Stimulated activated naive CD8-positive, alpha-beta T cell treated with anti-CD3 and anti-CD28 coated beads, Interleukin-15, amount 100 ng/mL, for 72 hours (primary cell): ENCODE measurements at places on chromosomes 1 and 21.
A peak's percentile ranks its signal among the peaks of the same experiment; 100 is the strongest.

DNA sequence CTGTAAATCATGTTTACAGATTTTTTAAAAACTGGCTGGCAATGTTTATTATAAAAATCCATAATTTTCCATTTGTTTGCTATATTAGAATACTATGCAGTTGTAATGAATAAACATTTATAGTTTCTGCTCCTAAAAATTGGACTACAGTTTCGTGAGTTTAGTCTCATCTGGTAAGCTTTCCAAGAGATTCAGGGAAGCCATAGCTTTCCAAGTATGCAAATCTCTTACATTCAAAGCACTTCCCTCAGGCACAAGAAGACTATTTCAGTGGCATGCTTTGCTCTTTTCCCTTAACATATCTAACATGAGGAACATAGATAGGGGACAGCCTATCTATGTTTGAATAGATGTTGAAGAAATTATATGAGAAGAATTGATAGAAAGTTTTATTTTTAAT, 77.2 kb downstream of the ADGRL2 start:
- no peak for DNase-seq

DNA sequence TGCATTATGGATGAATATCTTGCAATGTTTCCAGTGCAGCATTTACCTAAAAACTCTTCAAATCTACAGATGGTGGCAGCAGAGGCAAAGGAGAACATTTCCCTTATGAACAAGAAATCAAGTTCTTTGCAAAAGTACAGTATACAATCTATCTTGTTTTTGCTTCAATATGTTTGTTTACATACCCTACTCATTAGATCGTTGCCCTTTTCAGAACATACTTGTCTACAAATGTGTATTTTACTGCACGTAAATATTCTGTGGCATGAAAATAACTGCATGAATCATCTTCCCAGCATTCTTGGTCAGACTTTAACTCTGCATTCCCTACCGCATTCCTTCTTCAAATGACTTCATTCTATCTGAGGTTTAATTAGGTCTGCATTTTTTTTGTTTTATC, 212.7 kb downstream of the ZP4 start:
- no peak for DNase-seq

- no peak for DNase-seq
Measured at GRCh38 chr1:174023440-174023839, 1.3 kb upstream of the RC3H1 start.

GRCh38 chr1:61119085-61119484, 36.7 kb downstream of the NFIA start:
- no peak for DNase-seq

DNA sequence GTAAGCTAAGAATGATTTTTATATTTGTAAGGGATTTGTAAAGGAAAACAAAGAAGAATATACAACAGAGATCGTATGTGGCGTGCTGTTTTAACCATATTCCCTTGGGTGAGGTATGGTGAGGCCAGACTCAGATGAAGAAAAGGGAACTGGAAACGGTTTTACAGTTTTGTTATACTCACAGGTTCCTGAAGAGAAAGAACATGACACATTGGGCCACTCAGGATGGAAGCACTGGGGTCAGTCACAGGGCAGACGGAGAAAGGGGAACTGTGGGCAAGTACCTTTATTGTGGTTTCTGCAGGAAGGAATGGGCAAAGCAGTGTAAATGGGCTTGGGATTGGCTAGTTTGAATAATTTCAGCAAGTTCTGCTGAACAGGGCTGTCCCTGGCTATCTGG, 177.4 kb downstream of the LBR start:
- DNase-seq, result no peak

- DNase-seq, result no peak
Measured at GRCh38 chr1:43074244-43074643, 97.8 kb downstream of the EBNA1BP2 start.

DNA sequence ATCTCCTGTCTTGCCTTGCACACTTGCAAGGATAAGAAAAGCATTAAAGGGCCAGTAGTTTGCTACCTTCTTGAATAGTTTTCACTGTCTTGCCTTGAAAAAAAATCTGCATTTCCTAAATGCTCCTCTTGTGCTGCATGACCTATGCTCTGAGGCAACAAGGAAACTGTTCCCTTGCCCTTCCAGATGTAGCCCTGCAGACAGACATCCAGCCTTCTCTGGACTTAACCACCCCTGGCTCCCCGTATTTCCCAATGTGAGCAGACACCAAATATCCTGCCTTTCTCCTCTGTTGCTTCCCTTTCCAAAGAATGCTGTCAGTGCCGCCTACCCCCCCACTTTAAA, 177.6 kb downstream of the GABPA start:
- no peak for DNase-seq

DNA sequence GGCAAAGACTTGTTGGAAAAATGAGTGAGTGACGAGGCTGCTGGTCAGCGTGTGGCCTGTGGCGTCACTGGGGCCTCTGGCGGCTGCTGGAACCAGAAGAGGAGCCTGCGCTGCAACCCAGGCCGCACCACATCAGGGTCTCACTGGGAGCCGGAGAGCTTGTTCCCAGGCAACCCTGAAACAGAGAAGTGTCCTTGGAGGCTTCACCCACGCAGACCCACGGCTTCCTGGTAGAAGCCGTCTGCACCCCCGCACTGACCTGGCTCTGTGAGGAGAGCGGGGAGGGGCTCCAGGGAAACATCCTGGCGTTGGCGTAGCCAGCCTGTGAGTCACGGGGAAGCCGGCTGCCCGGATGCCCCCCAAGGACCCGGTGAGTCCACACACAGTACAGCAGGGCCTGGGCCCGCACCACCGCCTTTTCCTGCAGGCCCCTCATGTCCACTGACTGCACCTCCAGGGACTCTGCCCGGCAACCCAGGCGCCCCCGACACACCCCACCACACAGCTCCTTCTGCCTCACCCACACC, 57.4 kb downstream of the COL6A1 start:
- no peak for DNase-seq

- no peak for DNase-seq
Measured at GRCh38 chr1:48223366-48224240, 1.1 kb downstream of the SLC5A9 start.

DNA sequence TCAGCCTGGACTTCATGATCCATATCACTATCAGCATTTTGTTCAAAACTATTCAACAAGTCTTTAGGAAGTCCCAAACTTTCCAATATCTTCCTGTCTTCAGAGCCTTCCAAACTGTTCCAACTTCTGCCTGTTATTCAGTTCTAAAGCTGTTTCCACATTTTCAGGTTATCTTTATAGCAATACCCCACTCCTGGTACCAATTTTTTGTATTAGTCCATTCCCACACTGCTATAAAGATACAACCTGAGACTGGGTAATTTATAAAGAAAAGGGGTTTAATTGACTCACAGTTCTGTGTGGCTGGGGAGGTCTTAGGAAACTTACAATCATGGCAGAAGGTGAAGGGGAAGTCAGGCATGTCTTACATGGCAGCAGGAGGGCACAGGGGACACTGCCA, 18.3 kb upstream of the DNAH14 start:
- no peak for DNase-seq

- no peak for DNase-seq
Measured at GRCh38 chr1:52707927-52708655, 9.9 kb upstream of the COA7 start.

DNA sequence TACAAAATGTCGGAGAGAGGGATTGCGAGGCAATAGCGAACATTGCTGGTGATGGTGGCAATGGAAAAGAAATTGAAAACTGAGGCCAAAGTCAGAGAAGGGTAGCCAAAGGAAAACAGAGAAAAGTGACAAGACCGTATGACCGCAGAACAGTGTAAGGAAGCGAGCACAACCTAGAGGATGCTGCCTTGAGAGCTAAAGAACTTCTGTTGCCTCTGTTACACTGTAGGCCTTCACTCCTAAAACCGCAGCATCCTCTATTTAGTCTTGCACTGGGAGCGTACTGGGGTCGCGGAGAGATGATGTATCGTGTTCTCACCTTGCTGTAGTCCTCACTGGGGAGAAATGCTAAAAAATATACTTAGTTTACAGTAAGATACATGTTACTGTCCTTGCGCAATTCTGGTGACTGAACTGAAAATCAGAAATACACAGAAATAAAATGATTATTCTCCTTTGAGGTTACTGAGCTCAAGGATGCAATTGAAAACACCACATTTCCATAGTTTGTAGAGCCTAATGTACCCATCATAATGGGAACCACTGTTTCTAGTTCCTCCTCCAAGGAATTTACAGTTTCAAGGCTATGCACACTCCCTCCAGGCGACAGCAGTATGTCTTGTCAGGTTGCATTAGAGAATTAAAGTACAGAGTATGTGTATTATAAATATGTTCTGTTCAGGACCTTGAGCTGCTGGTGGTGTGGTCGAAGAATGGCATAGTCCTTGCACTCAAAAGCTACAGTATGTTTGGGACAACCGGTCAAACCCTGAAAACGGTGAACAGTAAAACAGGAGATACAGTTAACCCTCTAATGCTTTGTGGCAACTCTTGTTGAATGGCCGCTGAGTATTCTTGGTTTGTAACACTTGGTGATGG, 1.3 kb downstream of the NEK7 start:
- peak; percentile 55 for DNase-seq

DNA sequence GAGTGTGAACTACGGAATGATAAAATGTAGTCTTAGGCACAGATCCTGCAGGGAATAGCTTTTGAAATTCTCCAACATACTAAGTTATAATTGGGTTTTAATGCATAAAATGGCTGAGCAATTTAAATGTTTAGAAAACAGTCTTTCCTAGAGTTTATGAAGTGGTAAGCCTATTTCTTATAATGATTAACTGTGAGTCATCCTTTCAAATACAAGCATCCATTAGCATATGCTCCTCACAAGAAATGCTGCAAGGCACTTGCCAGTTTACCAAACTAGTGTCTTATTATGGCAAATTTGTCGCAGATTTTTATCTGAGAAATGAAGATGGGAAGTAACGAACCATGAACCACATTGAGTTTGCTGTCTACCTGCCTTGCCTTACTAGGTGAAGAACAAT, 101.3 kb upstream of the ESRRG start:
- no peak for DNase-seq

- no peak for DNase-seq
Measured at GRCh38 chr21:34524646-34525601, 12.9 kb upstream of the KCNE1 start.

GRCh38 chr1:156096640-156097391, 14.6 kb upstream of the MEX3A start:
- DNase-seq, result peak; percentile 97

- DNase-seq, result no peak
Measured at GRCh38 chr1:184379111-184379752, 7.6 kb upstream of the C1orf21 start.

DNA sequence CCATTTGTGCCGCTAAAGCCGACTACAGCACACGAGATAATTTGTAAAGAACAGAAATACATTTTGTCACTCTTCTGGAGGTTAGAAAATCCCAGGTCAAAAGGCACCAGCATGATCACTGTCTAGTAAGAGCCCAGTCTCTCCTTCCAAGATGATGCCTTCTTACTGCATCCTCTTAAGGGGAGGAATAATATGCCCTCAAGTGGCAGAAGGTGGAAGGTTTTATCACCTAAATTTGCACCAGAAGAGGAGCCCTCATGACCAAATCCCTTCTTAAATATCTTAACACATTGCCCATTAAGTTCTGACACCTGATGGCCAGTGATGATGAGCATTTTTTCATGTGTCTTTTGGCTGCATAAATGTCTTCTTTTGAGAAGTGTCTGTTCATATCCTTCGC, 326.7 kb upstream of the RGS18 start:
- DNase-seq, result no peak

- DNase-seq, result peak; percentile 86
Measured at GRCh38 chr1:40802078-40802741, 18.6 kb downstream of the KCNQ4 start.

DNA sequence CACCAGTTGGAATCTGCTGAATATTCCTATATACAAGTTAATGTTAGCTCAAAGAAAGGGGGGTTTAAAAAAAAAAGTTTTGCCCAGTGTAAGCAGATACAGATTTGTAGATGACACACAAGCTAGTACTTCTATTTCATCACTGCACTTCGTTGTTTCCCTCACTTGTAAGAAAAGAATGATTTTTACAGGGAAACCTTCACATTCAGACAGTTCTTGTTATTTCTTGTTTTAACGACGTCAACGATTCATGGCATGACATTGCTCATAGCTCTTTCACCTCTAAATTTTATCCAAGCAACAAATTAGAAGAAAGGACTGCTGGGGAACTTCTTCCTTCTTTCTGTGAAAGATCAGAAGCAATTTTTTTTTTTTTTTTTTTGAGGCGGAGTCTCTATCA, 25.7 kb upstream of the C1orf105 start:
- no peak for DNase-seq

DNA sequence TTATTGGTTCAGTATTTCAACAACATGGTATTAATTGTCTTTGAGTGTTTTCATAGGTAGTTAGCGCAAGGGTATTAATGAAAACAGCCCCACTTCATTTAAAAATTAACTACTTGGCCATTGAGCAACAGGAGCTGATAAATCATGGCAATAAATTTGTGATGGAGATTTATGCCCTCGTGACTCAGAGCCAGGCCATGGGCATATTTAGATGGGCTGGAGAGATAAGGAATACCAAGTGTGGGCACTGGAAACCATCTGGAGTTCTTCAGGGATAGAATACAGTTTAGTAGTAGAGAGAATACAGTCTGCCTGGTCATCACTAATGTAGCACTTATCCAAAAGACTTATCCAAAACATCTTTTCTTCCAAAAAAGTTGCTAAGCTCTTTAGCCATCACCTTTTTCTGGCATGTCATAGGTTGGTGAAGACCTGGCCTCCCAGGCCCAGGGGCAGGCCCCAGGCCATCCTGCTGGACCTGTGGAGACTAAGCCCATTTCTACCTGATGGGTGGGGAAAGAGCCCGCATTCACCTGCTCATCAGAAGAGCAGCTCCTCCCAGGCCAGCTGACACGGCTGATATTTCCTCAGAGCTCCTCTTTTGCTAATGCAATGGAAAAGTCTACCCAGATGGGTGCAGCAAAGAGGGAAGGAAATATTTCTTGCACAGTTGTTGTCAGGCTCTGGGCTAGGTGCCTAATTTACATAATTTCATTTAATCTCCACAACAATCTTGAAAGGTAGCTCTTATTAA, 238.0 kb downstream of the TM2D1 start:
- DNase-seq, result no peak

GRCh38 chr1:24165500-24165899, 21.6 kb downstream of the IFNLR1 start:
- no peak for DNase-seq

DNA sequence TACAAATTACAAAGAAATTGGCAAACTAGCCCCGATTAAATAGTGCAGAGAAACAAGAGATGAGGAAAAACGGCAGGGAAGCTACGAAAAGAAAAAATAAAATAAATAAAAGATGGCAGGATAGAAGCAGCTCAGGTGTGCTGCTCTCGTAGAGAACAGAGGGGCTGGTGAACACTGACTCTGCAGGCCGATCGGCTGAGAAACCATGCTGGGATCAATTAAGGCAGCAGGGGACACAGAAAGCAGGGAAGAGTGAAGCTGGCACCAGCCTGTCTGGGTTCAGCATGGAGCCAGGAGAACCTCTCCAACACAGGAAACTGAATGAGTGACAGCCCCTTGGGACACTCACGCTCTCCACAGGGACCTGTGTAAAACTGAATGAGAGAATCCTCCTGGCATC, 39.5 kb upstream of the TMPRSS15 start:
- DNase-seq, result no peak
